ENCODE measurements at places on chromosomes 6 and 20.

DNA sequence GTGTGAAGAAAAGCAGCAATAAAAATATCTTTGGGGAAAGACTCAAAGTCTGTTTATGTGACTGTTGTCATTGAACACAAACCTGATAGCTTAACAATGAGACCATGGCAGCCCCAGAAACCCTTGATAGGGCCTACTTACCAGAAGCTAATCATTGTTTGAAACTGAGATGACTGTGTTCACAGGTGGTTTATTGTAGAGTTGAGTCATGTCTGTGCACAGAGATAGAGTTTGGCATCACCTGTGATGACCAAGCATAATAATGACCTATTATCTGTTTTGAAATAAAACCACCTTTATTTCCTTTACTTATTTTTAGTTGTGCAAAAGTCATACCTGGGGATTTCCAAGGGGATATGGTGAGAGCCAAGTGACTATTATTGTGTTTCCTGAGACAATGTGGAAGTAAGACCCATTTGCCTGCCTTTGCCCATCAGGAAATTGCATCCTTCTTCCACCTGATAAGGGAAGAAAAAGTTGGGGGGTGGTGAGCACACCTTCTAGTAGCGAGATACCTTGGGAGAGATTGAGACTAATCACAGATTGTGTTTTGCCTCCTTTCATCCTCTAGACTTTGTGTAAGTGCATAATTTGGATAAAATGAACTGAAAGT, 456.9 kb upstream of the JAG1 start:
- DNase-seq = no peak

- DNase-seq = no peak
These were observed at the start of gene RCAN2 for GRCh38 chr6:46491201-46491627. Gene RCAN2 (minus strand): TSS chr6:46491449.

- DNase-seq = no peak
These were observed 10.4 kb upstream of the EIF2S2 start for GRCh38 chr20:34122274-34122980.

DNA sequence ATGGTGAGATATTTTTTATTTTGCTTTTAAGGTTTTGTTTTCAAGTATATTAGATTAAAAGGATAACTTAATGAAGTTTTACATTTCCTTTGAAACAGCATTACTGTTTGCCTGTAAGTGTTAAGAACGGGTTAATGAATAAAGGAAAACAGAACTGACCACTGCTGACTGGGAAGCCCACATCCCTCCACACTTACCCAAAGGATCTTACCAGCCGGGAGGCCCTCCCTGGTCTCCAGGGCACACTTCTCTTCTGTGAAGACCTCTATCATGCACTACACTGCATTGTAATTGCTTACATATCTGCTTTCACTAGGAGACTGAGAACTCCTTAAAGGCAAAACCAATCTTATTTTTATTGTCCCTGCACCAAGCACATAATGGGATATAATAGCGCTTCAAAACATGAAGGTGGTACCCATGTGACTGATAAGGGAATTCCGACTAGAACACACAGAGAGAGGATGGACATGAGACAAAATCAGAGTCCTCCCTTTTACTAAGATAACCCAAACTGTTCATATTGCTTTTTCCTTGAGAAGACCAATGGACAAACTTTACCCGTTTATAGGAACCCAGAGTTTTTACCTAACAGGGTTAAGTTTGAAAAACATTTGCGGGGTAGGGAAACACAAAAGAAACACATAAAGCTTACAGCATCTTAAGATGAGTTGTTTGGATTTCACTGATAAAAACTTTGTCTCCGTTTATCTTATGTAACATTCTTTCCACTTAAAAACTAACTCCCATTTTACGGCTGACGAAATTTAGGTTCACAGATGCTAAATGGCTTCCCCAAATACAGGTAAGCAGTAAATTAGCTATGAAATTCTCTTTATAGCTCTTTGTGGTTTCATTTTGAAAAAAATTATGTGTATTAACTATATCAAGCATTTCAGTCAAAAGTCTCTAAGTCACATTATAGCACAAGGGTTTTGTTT, 8.7 kb downstream of the EZR start:
- no peak for DNase-seq

GRCh38 chr6:3531481-3531880, 74.6 kb upstream of the SLC22A23 start:
- DNase-seq = no peak

DNA sequence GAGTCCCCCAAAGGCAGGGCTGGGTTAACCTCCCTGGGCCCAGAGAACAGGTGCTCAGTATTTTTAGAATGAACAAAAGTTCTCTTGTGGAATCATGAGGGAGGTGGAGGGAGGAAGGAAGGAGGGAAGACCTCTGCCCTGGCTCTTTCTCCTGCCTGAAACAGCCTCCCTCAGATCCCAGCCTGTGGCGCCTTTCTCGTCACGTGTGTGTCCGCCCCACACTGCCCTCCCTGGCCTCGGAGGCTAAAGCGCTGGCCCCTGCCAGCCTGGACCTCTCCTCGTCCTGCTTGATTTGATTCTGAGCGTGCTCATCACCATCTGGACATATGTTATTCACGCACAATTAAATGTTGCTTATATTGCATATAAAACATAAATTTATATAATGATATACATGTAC, 40.9 kb downstream of the PHACTR3 start:
- DNase-seq = no peak

DNA sequence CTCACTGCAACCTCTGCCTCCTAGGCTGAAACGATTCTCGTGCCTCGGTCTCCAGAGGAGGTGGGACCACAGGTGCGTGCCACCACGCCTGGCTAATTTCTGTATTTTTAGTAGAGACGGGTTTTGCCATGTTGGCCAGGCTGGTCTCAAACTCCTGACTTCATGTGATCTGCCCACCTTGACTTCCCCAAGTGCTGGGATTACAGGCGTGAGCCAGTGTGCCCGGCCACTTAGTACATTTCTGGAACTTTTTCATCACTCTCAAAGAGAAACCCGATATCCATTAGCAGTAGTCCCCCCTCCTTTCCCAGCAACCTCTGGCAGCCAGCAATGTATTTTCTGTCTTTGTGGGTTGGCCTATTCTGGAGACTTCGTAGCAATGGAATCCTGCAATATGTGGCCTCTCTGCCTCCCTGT, 109.8 kb downstream of the JARID2 start:
- DNase-seq = no peak

GRCh38 chr20:41274152-41274551, 43.4 kb downstream of the ZHX3 start:
- DNase-seq = no peak

DNA sequence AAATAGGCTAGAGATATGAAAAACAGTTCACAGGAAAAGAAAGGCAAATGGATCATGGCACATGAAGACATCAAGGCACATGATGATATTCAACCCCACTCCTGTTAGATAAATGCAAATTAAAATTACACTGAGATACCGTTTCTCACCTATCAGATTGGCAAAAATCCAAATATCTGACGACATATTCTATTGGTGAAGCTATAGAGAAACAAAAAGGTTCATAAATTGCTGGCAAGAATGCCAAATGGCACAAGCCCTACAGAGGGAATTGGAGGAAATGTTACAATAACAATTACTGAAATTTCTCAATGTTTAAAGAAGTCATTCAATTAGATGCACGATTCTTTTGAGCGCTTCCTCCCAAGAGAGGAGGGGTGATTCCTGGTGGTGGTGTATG, 45.3 kb upstream of the DSN1 start:
- no peak for DNase-seq

DNA sequence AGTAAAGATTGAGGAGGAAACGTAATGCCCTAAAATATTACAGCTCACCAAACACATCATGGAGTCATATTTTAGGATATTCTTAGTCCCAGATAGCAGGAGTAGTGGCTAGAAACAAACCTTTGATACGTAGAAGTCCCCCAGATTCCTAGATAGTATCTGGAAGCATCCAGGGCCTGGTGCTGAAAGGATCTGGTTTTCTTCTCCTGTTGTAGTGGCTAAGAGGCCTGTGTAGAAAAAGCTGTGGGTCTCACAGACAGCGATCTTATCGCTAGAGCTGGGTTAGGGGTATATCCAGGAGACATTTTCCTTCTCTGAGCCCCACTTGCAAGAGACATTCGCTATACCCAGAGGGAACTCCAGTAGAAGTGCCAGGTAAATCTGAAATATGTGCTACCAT, 139.9 kb downstream of the KCNQ5 start:
- DNase-seq = no peak

DNA sequence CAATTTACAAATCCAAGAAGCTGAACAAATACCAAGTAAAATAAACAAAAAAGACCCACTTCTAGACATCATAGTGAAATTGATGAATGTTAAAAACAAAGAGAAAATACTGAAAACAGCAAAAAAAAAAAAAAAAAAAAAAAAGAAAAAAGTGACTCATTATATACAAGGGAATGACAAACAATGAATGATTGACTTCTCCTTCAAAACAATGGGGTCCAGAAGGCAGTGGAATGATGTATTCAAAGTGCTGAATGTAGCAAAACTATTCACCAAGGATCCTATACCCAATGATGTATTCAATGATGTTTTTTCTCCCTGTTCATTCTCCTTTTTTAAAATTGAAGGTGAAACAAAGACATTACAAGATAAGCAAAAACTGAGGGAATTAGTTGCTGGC, 650.0 kb downstream of the UTRN start:
- no peak for DNase-seq

- no peak for DNase-seq
These were observed 14.9 kb upstream of the RFPL4B start for GRCh38 chr6:112332274-112332673.

GRCh38 chr6:99093456-99094190, 145.9 kb upstream of the FBXL4 start:
- DNase-seq = no peak

- no peak for DNase-seq
These were observed 12.5 kb downstream of the BNIP5 start for GRCh38 chr6:36324191-36324590.

DNA sequence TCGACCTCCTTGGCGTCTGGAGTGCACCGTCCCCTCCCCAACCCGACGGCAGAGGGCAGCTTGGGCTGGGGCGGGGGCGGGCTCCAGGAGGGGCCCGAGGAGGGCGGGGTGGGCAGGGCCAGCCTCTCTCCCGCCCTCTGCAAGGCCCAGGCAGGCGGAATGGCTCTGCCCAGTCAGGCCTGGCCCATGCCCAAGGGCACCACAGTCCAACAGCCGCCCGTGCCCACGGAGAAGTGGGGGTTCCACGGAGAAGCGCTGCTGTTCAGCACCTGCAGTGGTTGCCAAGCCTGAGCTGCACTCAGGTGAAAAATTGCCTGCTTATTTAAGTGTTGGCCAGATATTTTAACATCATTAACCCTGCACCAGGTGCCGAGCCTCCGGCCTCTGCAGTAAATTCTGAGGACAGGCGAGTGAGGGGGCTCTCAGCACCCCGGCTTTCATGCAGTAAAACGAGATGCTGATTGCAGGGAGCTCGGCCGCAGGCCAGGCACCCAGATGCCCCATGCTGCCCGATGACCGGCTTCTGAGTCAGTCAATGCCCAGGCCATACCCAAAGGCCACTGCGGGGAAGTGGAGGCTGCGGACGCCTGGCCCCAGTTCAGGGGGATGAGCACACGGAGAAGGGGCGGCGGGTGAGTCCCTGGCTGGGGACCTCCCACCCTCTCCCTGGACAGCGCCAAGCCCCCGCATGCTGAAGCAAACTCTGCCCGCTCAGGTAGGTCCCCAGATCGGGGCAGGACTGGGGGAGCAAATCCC, at the start of gene SRMS:
Gene SRMS, minus strand, starts transcription at position 25 of the 756 bp plus-strand sequence. CDS start 286 bp downstream, outside the sequence.
- no peak for DNase-seq

DNA sequence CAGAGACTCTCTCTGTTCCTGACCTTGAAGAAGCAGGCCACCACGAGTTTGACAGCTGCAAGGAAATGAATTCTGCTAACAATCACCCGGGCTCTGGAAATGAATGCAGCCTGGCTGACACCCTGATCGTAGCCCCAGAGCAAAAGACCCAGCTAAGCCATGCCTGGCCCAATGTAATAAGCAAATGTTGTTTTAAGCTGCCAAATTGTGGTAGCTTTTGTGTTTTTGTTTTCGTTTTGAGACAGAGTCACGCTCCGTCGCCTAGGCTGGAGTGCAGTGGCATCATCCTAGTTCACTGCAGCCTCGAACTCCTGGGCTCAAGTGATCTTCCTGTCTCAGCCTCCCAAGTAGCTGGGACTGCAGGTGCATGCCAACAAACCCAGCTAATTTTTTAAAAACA, 3.3 kb upstream of the OXT start:
- no peak for DNase-seq

DNA sequence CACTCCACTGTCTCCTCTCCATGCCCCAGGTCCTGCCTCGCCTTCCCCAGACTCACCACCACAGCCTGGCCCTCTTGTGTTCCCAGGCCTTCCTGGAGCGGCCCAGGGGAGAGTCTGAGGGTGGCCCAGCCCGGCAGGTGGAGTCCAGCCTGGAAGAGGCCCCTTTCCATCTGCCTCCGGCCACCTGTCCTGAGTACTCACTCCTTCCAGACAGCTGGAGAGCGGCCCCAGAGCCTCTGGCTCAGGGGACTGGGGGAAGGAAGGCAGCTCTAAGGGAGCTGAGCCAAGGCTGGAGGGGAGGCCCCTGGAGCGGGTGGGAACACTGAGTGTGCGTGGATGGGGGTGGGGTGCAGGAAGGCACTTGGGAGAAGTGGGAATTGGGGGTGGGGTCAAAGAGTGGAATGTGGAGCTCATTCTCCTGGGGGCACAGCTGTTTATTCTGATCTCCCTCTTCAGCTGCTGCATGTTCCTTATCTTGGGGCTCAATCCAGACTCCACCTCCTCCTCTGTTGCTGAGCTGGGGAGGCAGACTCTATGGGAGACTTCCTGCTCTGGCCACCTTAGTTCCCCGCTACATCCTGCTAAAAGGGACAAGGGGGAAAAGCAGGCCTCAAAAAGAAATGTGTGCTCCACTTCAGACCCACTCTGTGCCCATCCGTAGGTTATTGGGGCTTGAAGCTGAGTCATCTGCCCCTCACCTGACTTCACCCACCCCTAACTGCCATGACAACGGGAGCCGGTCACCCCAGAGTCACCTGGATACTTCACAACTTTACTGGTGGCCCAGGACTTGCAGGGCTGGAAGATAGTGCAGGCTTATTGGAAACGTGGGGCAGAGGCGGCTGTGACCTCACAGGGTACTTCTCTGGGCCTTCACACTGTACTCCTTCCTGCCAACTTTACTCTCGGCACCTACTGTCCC, 19.5 kb upstream of the TAF8 start:
- DNase-seq = no peak

DNA sequence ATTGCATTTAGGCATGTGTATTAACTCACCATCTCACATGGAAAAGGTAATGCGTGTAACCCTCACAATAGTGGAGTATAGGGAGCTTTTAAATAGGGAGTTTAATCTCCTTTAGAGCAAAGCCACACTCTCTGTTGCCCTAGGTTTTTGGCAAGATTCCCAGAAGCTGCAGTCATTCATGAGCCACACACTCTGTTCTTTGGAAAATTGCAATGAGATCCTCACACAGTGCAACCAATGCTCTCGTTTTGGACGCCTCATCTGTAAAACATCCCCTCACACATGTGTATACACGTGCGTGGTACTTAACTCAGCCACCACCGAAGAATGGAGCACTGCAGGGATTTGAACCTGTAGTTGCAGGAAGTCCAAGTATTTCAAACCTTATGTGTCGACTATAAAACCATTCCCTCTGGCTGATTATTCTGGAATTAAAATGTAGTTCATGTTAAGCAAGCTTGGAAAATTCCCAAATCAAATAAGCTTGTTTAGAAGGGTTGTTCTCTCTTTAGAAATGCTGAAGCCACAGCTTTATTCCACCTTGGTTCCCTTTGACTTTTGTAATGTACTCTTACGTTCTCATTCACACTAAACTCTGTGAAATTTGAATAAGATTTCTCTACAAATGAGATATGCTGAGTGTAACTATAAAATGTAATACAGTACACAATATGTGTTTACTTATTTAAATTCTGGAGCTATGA, 489.8 kb upstream of the MANEA start:
- DNase-seq = no peak

GRCh38 chr20:9594284-9594875, 80.0 kb downstream of the LAMP5 start:
- no peak for DNase-seq

GRCh38 chr6:157333956-157334355, 10.6 kb upstream of the TMEM242 start:
- DNase-seq = no peak
